ENCODE measurements at places on chromosomes 1 and 21. TPM values are rescaled to one million over a fixed set of nuclear protein-coding genes. Genes with fewer than 3 reads are reported as not detected.
A peak's percentile ranks its signal among the peaks of the same experiment; 100 is the strongest.

COQ8A gene
- 45.0 TPM for total RNA-seq

DNA sequence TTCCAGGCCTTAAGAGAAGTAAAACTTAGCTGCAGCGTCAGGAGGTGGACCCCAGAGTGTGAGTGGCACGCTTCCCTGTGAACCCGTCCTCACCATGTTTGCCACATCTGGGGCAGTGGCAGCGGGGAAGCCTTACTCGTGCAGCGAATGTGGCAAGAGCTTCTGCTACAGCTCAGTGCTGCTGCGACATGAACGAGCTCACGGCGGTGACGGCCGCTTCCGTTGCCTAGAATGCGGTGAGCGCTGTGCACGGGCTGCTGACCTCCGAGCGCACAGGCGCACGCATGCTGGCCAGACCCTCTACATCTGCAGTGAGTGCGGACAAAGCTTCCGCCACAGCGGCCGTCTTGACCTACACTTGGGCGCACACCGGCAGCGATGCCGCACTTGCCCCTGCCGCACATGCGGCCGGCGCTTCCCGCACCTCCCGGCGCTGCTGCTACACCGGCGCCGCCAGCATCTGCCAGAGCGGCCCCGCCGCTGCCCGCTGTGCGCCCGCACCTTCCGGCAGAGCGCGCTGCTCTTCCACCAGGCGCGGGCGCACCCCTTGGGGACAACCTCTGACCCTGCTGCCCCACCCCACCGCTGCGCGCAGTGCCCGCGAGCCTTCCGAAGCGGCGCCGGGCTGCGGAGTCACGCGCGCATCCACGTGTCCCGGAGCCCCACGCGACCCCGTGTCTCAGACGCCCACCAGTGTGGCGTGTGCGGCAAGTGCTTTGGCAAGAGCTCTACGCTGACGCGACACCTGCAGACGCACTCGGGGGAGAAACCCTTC lies 9.3 kb downstream of the ZNF672 start:
- DNase-seq: no peak
- peaks cover 75% of the 10 kb centered on the region for H3K36me3 ChIP-seq
- H3K27me3 ChIP-seq: no peaks in the 10 kb centered on the region

SHISAL2A gene
- 1.6 TPM for total RNA-seq

- no peak overlapping the region for H3K4me3 ChIP-seq
- H3K27ac ChIP-seq: no peak overlapping the region
- peaks cover 10% of the 10 kb centered on the region for H3K27me3 ChIP-seq
- no peaks in the 10 kb centered on the region for H3K36me3 ChIP-seq
- no peak for DNase-seq
- H3K4me1 ChIP-seq: no peaks in the 10 kb centered on the region
Measured at GRCh38 chr1:36831186-36831810, 203.0 kb downstream of the GRIK3 start.

CXADR gene
- total RNA-seq: 26.6 TPM

SLC16A1 gene
- 9.8 TPM for total RNA-seq

DNA sequence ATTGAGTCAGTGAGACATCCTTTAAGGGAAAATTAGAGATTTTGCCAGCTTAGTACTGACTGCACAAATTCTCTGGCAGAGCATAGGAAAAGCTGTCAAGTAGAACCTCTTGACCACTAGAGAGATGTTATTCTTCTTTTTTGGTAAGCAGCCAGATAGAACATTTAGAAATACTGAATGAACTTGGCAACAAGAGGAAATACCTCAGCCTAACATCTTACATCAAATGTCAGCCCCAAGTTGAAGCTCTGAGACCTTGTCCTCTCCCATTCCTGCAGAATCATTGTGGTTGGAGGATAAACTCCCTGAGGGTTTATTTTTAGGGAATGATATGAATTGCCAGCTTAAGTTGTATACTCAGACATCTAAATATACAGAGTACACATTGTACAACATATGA lies 53.5 kb downstream of the MIGA1 start:
- H3K4me3 ChIP-seq: no peak overlapping the region
- DNase-seq: no peak
- H3K27me3 ChIP-seq: no peaks in the 10 kb centered on the region
- peak overlapping the region; percentile 79 for H3K27ac ChIP-seq
- peaks cover 1% of the 10 kb centered on the region for H3K36me3 ChIP-seq
- peaks cover 53% of the 10 kb centered on the region for H3K4me1 ChIP-seq

DMRTA2 gene
- not detected for total RNA-seq

- no peak overlapping the region for H3K4me3 ChIP-seq
- H3K27ac ChIP-seq: no peak overlapping the region
- no peaks in the 10 kb centered on the region for H3K27me3 ChIP-seq
Measured at GRCh38 chr1:22038036-22038435, 14.5 kb upstream of the CDC42 start.

DNA sequence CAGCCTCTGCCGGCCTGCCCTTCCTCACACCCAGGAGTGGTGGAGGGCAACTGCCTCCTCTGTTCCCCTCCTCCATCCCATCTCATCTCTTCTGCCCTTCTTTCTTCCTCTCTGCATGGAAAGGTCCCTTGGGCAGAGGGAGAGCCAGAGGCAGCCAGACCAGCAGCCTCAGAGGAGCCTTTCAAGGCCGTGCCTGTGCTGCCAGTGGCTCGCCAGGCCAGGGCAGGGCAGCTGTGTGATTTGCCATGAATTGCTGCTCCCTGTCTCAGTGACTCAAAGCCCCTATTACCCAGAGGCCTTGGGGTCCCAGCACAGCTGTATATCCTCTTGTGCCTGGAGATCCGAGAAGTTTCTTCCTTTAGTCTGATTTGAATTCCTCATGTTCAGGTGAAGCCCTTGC lies 21.9 kb downstream of the TMCC2 start:
- no peak for DNase-seq
- H3K4me1 ChIP-seq: peaks cover 39% of the 10 kb centered on the region
- H3K36me3 ChIP-seq: no peaks in the 10 kb centered on the region
- no peak overlapping the region for H3K27ac ChIP-seq
- H3K27me3 ChIP-seq: no peaks in the 10 kb centered on the region

Measured in lower lobe of right lung (tissue), 2 donors.